ENCODE measurements at places on chromosomes 12 and 14. TPM values are rescaled to one million over a fixed set of nuclear protein-coding genes. Genes with fewer than 3 reads are reported as not detected.

DNA sequence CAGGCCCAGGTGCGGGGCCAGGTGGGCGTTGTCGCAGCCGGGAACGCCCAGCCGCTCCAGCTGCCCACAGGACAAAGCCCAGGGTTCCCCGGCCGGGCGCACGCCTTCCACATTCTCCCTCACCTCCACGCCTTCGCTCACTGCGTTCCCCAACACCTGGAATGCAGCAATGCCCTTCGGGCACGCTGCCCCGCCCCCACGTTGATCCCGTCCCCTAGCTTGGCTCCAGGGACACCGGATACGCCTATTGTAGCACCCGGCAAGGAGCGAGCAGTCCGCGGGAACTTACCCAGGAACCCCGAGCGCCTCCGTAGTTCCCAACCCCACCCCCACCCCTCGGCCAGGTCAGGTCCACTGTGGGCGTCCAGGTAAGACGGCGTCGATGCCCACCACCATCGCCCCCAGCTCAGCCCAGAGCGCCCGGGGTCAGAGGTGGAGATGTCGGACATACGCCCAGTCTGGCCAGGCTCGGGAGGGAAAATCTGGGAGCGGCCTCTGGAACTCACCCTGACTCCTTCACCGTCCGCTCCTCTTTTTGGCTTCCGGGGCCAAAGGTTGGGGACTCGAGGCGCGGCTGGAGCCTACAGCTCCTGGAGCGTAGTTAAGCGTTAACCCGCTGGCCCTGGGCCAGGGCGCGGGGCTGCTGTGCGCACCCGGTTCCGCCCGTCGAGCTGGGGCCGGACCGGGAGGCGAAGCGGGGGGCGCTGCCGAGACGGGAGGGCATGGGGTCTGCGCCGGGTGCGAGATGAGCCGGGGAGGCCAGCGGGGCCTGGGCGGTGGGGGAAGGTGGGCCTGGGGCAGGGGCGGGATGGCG lies 594 bp upstream of the CEP170B start:
- no peak for DNase-seq

DNA sequence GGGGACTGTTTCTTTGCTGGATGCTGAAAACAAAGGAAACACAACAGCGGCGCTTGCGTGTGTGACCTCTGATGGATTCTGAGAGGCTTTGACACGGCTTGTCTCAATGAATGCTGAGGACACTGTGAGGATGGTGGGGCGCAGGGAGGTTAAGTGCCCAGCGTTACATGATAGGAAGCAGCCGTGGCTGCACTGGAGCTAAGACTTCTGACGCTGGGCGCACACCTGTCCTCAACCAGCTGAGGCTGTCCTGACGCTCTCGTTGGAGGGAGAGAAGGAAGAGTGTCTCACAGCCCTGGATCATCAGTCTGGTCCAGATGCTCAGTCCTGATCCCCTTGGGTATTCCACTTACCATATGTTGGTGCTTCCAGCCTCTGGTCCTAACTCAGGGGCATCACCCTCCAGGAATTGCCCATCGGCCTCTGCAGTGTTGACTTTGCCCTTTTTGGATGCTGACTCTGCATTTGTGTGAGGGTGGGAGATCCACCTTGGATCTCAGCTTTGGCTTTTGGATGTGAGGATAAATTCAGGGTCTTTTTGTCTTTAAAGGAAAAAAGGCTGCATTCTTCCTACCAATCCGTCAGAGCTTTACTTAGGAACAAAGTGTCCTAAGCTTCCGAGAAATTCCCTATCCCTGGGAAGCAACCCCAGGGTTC lies 125.2 kb downstream of the ZNF664 start:
- DNase-seq: no peak

DNA sequence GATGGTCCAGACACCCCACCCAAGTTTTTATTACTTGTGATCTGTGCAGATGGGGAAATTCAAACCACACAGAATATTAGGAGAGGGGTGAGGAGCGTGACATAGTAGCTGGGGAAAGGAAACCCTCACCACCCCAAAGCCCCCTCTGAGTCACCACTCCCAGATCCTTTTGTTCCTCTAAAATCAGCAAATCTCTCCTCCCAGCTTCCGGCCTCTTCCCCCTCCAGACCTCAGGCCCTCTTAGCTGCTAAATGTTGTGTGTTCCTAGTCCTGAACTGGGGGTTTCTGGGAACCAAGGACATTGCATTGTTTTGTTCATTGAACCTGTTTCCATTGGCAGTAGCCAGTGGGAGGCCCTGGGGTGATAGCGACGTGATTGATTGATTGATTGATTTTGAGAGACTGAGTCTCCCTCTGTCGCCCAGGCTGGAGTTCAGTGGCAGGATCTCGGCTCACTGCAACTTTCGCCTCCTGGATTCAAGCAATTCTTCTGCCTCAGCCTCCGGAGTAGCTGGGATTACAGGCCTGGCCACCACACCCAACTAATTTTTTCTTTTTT lies 5.9 kb upstream of the ORAI1 start:
- DNase-seq: no peak

- no peak for DNase-seq
Measured at GRCh38 chr14:81177225-81177624, 43.5 kb downstream of the GTF2A1 start.

- no peak for DNase-seq
Measured at GRCh38 chr14:80629606-80630005, 311.9 kb downstream of the CEP128 start.

GRCh38 chr12:64181430-64182291 lies 40.4 kb downstream of the KICS2 start:
- DNase-seq: peak; percentile 47

The POTEG gene
- total RNA-seq: not detected

The ADAMTS20 gene
- not detected for total RNA-seq
